Endothelial cell (in vitro differentiated cells): ENCODE measurements at places on chromosomes 3 and 15. TPM values are rescaled to one million over a fixed set of nuclear protein-coding genes. Genes with fewer than 3 reads are reported as not detected.

DNA sequence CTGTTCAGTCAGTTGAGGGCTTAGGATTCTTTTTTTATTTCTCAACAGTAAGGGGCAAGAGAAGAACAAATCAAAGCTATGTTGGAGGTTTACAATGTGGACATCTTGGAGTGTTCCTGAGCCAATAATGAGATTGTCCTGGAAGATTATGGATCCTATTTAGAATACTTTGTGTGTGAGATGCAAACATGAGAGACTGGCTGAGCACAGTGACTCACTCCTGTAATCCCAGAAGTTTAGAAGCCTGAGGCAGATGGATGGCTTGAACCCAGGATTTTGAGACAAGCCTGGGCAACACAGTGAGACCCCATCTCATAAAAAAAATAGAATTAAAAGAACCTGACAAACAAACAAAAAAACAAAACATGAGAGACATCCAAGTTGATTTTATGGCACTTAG is 351.6 kb downstream of the GAP43 start:
- H3K36me3 ChIP-seq = no peaks in the 10 kb centered on the region
- DNase-seq = no peak
- no peak overlapping the region for H3K27ac ChIP-seq
- no peaks in the 10 kb centered on the region for H3K4me1 ChIP-seq
- no peak overlapping the region for H3K4me3 ChIP-seq
- no peaks in the 10 kb centered on the region for H3K27me3 ChIP-seq

- H3K4me3 ChIP-seq = no peak overlapping the region
- peaks cover 3% of the 10 kb centered on the region for H3K27me3 ChIP-seq
- H3K27ac ChIP-seq = no peak overlapping the region
- no peak for DNase-seq
Observed at GRCh38 chr15:22845289-22845900, 6.9 kb downstream of the NIPA2 start.

- peaks cover 74% of the 10 kb centered on the region for H3K4me1 ChIP-seq
- H3K4me3 ChIP-seq = peak overlapping the region; percentile 97
- DNase-seq = no peak
Observed at GRCh38 chr15:40937762-40938535, 8.8 kb downstream of the DLL4 start.

DNA sequence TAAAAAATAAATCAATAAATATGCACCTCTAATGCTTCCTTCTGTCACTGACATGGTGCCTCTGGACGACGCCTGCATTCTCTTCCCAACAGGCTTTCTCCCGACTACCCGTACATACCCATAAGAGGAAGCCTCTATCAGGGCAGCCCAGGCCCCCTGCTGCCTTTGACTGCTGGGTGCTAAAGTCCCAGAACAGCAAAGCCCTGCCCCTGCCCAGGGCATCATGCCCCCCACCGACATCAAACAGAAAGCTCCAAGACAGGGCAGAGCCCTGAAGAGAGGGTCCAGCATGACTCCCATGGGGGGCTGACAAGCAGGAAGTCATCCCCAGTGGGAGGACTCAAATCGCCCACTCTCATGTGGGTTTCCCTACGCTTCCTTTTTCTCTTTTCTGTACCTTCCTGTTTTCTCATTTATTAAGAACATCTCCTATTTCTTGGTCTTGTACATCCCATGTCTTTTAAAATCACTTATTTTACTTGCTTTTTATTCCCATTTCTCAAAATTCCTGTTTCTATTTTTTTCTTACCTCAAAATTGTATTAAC is 23.4 kb downstream of the XPC start:
- no peak overlapping the region for H3K4me3 ChIP-seq
- no peaks in the 10 kb centered on the region for H3K4me1 ChIP-seq
- no peak overlapping the region for H3K27ac ChIP-seq
- no peak for DNase-seq
- peaks cover 10% of the 10 kb centered on the region for H3K27me3 ChIP-seq
- H3K36me3 ChIP-seq = peaks cover 57% of the 10 kb centered on the region

DNA sequence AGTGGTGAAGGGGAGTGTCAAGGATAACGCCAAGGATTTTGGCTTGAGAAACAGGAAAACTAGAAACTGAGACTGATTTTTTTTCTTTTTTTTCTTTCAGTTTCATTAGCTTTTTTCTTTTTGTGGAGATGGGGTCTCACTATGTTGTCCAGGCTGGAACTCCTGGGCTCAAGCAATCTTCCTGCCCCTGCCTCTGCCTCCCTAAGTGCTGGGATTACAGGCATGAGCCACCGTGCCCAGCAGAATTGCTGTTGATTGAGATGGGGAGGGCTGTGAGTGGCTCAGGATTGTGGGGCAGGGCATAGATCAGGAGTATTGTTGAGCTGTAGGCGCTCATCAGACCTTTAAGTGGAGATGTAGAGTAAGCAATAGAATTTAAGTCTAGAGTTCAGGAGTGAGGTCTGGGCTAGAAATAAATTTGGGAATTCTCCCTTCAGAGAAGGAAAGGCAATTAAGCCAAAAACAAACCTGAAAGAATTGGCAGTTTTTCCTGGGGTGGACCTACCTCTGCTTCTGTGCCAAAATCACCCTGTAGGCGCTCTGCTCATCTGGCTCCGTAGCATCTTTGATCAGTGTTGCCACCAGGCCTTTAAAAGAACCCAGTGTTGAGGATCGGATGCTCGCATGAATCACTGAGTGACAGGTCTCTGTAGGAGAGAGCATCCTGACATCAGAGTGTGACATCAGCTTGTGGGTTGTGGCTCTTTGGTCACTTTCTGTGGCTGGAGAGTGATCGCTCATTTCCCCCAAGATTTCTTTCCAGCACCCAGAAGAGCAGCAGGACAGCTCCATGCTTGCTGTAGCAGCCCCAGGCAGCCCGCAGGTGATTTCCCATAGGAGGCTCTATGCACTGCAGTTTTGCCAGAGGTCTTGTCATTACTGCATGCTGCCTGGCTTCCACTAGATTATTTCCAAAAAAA is 15.8 kb downstream of the ABHD17C start:
- no peak overlapping the region for H3K4me3 ChIP-seq
- H3K27ac ChIP-seq = no peak overlapping the region
- H3K27me3 ChIP-seq = peaks cover 2% of the 10 kb centered on the region
- DNase-seq = no peak

- H3K27ac ChIP-seq = no peak overlapping the region
- H3K4me1 ChIP-seq = peaks cover 9% of the 10 kb centered on the region
- no peak overlapping the region for H3K4me3 ChIP-seq
Observed at GRCh38 chr3:118116991-118117390, 917.7 kb downstream of the IGSF11 start.

DNA sequence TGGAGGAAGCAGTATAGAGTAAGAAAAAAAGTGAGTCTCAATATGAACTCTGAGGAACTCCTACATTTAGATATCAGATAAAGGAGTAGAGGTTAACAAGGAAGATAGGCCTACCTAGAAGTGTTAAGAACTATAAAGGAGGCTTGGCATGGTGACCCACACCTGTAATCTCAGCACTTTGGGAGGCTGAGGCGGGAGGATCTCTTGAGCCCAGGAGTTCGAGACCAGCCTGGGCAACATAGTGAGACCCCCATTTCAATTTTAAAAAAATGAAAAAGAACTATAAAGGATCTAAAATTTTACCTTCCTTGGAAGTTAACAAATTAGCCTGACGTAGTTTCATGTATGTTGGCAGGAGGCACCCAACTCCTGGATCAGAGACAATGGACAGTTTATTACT is 14.5 kb downstream of the IREB2 start:
- peaks cover 5% of the 10 kb centered on the region for H3K27me3 ChIP-seq
- DNase-seq = no peak
- H3K27ac ChIP-seq = no peak overlapping the region
- H3K36me3 ChIP-seq = peaks cover 10% of the 10 kb centered on the region

DNA sequence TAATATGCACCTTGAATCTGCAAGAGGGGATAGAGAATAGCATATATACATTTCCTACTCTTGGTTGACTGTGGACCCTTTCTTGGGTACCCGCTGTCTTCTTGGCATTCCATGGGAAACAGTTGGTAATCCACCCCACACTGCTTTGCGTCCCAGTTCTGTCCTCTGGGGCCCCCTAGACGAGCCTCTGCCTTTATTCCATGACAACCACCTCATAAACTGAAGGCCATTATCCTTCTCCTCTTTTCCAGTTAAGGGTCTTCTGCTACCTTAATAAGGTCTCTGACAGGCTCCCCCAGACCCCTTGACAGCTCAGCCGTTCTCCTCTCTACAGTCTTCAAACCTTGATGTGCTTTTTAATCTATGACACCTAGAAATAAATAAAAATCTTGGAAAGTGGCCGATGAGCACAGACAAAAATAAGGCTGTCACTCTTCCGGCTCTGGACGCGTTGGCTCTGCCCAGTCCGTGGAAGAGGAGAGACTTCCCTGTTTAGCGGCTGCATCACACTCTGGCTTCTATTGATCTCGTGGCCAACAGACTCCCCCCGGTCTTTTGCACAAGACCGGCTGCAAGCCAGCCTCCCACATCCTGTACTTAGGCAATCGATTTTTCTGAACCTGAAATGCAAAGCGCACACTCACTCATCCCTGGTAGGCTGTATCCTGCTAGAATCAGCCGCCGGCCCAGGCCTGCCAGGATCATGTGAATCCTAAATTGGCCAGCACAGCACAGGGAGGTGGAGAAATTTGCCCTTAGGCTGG is 251.0 kb upstream of the TLE3 start:
- H3K27me3 ChIP-seq = peaks cover 2% of the 10 kb centered on the region
- H3K4me1 ChIP-seq = no peaks in the 10 kb centered on the region
- H3K4me3 ChIP-seq = no peak overlapping the region
- no peaks in the 10 kb centered on the region for H3K36me3 ChIP-seq
- no peak for DNase-seq

- H3K27ac ChIP-seq = no peak overlapping the region
- H3K4me1 ChIP-seq = no peaks in the 10 kb centered on the region
- H3K36me3 ChIP-seq = no peaks in the 10 kb centered on the region
Observed at GRCh38 chr3:144429719-144430121, 458.1 kb downstream of the DIPK2A start.

GRCh38 chr3:184228376-184229137 is 828 bp upstream of the VWA5B2 start:
- H3K27me3 ChIP-seq = peaks cover 26% of the 10 kb centered on the region
- peaks cover 8% of the 10 kb centered on the region for H3K36me3 ChIP-seq
- DNase-seq = no peak
- H3K27ac ChIP-seq = no peak overlapping the region
- peaks cover 11% of the 10 kb centered on the region for H3K4me1 ChIP-seq

DNA sequence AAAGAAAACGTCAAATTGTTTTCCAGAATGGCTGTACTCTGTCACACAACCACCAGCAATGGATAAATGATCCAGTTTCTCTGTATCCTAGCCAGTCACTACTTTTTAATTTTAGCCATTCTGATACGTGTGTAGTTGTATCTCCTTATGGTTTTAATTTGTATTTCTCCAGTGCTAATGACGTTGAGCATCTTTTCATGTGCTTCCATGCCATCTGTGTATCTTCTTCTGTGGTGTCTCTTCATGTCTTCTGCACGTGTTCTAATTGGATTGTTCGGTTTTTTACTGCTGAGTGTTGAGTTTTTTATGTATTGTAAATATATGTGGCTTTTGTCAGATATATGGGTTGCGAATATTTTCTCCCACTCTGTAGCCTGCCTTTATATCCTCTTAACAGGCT is 81.9 kb downstream of the SUMF1 start:
- no peaks in the 10 kb centered on the region for H3K27me3 ChIP-seq
- no peak overlapping the region for H3K27ac ChIP-seq
- no peak for DNase-seq
- peaks cover 12% of the 10 kb centered on the region for H3K4me1 ChIP-seq
- H3K36me3 ChIP-seq = peaks cover 7% of the 10 kb centered on the region

GRCh38 chr3:90032980-90033641 is 925.7 kb downstream of the EPHA3 start:
- peaks cover 12% of the 10 kb centered on the region for H3K4me1 ChIP-seq
- H3K36me3 ChIP-seq = no peaks in the 10 kb centered on the region
- no peak overlapping the region for H3K4me3 ChIP-seq

GRCh38 chr3:136958939-136959338 is 1.2 kb downstream of the IL20RB start:
- peaks cover 8% of the 10 kb centered on the region for H3K36me3 ChIP-seq
- peaks cover 10% of the 10 kb centered on the region for H3K4me1 ChIP-seq
- no peak overlapping the region for H3K27ac ChIP-seq
- DNase-seq = no peak

CHST2 gene
- 12.9 TPM for total RNA-seq

MYH15 gene
- total RNA-seq = 0.23 TPM

IFT122 gene
- 25.1 TPM for total RNA-seq

CHRM5 gene
- total RNA-seq = not detected
